ENCODE measurements at places on chromosomes 12 and 14.

DNA sequence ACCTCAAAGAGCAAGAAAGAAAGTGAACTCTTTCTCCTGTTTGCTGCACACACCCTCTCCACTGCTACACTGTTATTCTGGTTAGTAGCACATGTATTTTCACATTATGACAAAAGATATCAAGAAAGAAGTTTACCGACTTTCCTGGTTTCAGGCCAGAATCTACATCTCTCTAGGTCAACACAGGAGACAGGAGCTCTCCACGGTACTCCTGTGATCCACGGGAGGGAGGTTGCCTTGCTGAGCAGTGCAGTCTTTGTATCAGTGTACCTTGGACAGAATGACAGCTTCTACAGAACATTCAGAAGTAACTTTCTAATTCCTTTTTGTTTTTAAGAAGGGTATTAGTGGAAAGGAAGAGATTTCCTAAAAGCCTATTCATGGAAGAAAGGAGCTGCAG lies 805.6 kb downstream of the NRXN3 start:
- no peak for DNase-seq

DNA sequence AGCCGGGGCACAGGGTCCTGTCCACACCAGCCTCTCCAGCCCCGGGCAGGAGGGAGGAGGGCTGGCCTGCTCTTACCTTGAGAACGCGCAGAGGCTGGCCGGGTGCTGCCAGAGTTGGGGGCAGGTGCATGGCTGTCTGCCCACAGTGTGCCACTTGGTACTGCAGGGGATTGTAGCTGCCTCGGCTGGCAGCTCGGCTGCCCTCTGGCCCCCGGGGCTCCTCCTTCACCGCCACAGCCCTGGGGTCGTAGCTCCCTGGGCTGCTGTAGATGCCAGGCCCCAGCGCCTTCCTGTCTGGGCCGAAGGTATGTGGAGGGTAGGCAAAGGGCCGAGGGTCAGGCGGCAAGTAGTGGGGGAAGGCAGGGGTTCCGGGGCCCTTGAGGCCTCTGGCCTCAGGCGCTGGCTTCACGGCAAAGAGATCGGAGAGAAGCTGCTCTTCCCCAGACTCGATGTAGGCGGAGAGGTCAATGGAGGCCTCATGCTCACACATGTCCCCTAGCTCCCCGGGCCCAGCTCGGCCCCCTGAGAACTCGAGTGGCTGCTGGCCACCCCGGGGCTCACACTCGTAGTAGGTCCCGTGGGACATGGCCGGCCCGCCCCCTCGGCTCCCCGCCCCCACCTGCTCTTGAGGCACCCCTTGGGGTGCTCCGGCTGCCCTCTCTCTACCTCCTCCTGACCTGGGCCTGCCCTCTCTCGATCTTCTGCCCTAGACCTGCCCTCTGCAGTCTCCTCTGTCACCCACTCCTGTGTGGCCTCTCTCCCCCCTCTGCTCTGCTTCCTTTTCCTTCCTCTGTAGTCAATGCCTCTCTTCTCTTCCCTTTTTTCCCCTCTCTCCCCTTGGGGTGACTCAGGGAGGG lies at the start of gene CEBPE:
CEBPE (minus strand) TSS at position 750 of the 857 bp plus-strand sequence; CDS start at position 586, 164 bp downstream.
- no peak for DNase-seq

DNA sequence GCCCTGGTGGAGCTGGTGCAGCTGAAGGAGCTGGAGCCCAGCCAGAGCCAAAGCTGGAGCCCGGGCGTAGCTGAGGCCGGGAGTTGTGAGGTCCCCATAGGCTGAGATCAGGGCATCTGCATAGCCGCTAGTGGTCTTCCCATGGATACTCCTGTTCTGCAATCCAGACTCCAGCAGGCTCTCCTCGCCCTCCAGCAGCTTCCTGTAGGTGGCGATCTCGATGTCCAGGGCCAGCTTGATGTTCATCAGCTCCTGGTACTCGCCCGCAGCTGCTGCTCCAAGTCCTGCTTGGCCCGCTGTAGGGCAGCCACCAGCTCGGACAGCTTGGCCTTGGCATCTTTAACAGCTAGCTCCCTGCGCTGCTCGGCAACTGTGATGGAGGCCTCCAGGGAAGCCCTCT lies 966.1 kb downstream of the FSCB start:
- no peak for DNase-seq

DNA sequence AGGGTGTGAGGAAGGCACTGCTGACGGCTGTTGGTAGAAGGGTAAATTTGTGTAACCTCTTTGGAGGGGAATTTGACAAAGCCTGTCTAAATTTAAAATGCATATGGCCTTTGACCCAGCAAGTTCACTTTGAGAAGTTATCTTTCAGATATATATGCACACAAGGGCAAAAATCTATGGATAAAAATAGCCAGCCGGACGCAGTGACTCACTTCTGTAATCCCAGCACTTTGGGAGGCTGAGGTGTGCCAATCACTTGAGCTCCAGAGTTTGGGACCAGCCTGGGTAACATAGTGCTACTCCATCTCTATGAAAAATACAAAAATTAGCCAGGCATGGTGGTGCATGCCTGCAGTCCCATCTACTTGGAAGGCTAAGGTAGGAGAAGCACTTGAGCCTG lies 13.4 kb downstream of the UBC start:
- no peak for DNase-seq

GRCh38 chr14:102931580-102932285 lies 9.3 kb downstream of the AMN start:
- no peak for DNase-seq

DNA sequence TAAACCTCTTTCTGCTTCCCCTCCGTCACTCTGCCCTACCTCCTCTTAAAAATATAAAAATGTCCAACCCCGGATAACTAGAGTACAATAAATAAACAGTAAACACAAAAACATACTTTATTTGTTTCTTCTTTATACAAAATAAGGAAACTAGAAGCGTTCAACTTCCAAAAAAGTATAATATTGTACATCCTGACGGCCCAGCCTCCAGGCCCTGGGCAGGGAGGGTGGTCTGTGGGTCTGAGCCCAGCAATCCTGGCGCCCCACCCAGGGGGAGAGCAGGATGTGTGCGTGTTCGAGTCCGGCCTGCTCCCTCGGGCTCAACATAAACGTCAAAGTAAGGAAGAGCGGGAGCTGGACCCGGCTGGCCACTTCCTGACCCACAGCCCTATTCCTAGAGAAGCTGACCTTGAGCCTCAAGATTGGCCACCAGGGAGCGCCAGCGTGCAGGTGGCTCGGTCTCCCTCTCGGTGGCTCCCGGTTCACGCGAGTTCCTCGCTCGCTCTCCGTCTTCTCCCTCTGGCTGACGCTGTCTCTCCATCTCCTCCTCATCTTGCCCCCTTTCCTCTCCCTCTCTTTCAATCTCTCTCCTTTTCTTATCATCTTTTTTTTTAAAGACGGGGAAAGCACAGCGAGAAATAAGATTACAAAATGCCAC lies 9.4 kb downstream of the LHX5 start:
- DNase-seq, result peak; percentile 52

GRCh38 chr14:23645504-23645811 lies 9.3 kb downstream of the DHRS2 start:
- DNase-seq, result no peak

DNA sequence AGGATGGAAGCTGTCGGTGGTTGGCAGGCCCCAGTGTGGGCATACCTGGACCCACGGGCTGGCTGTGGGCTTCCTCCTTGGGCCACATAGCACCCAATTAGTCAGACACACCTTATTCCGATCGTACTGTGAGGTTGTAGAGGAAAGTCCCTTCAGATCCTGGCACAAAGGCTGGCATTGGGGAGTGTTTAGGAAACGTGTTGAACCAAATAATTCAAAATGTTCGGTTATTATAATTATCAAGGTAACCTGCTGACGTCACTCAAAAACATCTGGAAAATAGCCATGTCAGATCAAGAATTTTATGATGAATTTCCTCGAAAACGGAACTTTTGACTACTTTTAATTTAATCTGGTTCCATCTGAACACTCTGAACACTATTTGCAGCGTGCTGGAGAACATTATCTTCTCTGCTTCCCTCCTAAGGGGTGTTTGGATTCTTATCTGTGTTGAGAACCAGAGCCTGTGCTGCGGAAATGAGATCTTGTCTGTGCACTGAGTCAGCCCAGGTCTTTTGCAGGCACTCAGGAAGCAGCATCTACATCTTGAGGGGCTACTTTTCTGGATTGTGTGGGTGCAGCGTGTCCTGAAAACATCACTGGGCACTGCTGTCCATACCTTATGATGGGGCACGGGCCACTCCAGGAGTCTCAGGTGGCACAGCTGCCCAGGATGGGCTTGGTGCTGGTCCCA lies 100.3 kb downstream of the SLC25A47 start:
- no peak for DNase-seq

GRCh38 chr12:47805417-47805816 lies 14.3 kb downstream of the HDAC7 start:
- peak; percentile 43 for DNase-seq

GRCh38 chr12:78239544-78239943 lies 408.9 kb downstream of the NAV3 start:
- DNase-seq, result no peak

GRCh38 chr14:34331728-34332623 lies 130.1 kb downstream of the SPTSSA start:
- peak; percentile 58 for DNase-seq

DNA sequence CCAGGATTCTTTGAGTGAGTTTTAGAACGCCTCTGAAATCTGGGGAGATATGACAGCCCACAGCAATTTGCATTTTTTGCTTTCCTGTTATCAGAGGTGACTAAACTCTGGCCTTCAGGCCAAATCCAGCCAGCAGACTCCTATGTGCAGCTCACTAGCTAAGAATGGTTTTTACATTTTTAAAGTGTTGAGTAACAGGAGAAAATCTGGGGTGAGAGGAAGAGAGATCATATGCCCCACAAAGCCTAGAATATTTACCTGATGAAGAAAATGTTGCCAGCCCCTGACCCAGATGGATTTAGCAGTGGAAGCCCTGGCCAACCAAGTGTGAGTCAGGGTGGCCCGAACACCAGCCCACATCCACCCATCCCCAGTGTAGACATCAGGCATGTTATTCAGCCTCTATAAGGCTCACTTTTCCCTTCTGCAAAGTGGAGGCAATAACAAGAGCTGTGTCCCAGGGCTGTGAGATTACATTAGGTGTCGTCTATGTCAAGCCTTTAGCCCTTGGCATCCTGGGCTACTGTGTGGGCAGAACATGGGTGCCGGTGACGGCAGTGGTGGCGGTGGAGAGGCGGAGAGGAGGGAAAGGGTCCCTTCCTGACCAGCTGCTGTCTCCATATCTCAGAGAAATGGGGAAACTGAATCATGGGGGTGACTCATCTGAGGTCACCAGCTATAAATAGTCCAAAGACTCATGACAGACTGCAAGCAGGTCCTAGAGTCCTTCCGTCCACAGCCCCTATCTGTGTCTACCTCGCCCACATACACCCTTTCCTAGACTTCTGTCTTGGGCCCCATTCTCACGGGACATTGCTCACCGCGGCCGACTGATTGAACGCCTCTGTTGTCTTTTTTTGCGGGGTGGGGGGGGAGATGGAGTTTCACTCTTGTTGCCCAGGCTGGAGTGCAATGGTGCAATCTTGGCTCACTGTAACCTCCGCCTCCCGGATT lies 32.6 kb upstream of the CD9 start:
- peak; percentile 98 for DNase-seq

DNA sequence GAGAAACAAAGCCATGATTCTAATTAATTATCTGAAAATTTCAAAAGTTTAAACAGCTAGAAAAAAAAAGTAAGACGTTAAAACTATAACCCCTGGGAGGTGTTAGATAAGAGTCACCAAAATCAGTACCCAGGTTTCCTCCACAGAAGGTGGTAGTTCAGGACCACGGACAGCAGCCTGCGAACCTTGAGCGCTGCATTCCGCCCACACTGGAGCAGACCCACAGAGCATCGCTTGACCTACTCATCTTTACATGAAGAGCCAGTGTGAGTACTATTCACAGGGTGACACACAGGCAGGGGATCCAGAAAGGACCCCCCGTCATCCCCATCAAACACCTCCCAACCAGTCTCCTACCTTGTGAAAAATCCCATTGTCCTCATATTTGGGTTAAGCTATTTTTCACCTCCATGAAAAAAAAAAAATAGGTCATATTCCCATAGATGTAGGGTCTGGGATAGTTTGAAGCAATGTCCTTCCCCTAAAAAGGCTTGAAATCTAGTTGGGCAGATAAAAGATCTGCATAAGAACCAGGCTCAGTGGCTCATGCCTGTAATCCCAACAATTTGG lies 8.8 kb upstream of the CHGA start:
- DNase-seq, result peak; percentile 5
